AML-193 (cell line): ENCODE measurements at places on chromosomes 3 and 15.

DNA sequence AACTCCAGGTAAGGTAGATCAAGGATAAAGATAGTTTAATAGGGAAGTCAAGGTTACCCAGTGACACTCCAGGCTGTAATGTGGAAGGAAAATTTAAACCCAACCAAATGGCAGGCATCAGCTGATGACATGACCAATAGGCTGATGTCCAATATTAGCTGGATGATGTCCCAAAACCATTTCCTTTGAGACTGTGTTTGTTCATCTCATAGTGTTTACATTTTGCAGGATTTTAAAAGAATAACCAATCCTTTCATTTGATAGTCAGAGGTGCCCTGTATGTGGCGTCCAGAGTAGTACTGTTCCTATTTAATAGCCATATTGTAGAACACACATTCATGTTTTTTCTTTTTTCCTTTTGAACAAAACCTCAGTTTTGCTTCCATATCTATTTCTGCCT, 23.3 kb upstream of the TMEM158 start:
- no peak for DNase-seq

- DNase-seq: no peak
These were observed 31.9 kb upstream of the SMAD6 start for GRCh38 chr15:66670175-66670574.

DNA sequence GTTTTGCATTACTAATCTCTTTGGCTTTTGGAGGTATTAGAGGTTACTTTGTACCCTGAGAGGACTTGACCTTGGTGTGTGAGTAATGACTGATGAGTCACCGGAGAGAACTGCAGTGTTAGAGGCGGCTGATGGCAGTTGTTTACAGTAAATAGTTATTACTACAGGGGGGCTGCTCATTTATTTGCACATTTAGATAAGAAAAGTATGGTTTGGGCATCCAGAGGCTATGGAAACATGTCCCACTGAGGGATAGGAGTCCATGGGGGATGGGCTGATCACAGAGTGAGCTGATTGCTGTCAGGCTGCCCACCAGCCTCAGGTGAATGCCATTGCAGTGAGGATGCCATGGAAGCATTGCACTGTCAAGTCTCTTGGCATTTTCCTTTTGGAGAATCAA, 17.3 kb upstream of the STAC start:
- DNase-seq: no peak

- no peak for DNase-seq
These were observed 30.1 kb upstream of the ZNF502 start for GRCh38 chr3:44682182-44682896.

GRCh38 chr3:17110660-17111396, 226.1 kb downstream of the PLCL2 start:
- no peak for DNase-seq

GRCh38 chr3:15629860-15630597, 28.5 kb downstream of the BTD start:
- DNase-seq: peak; percentile 73

- DNase-seq: no peak
These were observed 23.7 kb downstream of the RBM5 start for GRCh38 chr3:50112462-50112861.

- DNase-seq: no peak
These were observed 11.8 kb downstream of the PLXNA1 start for GRCh38 chr3:126994661-126995245.

DNA sequence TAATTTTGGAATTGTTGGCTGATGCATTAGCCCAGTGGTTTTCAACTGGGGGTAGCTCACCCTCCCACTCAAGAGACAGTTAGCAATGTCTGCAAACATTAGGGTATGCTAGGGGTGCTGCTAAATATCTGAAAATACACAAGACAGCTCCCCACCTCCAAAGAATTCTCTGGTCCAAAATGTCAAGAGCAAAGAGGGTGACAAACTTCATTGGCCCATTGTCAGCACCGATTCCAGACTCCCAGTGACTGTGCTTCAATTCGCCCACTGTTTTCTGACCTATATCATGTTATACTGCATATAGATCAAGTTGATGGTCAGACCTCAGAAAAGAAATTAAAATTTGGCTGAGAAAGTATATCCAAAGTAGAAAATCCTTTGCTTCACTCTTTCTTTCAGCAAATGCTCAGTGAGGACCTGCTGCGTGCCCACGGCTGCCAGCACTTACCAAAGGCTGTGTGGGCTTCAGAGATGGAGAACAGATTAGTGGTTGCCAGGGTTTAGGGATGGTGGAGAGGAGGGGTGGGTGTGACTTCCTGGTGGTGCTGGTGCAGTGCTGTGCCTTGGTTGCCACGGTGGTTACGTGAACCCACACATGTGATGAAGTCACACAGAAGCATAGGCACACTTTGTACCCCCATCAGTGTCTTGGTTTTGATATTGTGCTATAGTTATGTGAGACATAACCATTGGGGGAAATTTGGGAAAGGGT, 204.0 kb downstream of the PLCL2 start:
- no peak for DNase-seq

- DNase-seq: no peak
These were observed 304.9 kb downstream of the TLE3 start for GRCh38 chr15:69792823-69793222.

GRCh38 chr3:43794776-43795175, 104.0 kb downstream of the ABHD5 start:
- no peak for DNase-seq

DNA sequence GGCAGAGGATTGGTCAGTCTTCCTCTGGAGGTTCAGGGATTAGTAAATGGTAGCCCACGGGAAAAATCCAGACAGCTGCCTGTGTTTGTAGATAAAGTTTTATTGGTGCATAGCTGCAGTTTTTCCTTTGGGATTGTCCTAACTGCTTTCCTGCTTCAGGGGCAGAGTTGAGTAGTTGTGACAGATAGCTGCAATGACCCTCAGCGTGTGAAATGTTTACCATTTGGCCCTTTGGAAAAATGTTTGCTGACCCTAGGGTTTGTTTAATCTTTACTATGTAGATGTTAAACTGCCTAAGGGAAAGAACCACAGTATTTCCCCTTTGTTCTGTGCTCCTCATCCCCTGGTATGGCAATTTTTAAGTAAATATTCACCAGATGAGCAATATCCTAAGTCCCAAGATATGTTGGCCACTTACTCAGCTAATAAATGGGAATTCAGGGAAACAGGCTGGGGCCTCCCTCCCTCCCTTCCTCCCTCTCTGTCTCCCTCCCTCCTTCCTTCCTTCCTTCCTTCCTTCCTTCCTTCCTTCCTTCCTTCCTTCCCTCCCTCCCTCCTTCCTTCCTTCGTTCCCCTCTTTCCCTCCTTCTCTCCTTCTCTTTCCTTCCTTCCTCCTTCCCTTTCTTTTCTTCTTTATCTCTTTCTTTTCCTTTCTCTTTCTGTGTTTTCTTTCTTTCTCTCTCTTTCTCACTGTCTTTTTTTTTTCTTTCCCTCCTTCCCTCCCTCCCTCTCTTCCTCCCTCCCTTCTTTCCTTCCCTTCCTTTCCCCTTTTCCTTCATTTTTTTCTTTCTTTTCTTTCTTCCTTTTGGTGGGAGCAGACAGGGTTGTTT, 234.6 kb upstream of the BHLHE40 start:
- DNase-seq: no peak

GRCh38 chr3:21825684-21826083, 74.7 kb upstream of the ZNF385D start:
- DNase-seq: no peak

DNA sequence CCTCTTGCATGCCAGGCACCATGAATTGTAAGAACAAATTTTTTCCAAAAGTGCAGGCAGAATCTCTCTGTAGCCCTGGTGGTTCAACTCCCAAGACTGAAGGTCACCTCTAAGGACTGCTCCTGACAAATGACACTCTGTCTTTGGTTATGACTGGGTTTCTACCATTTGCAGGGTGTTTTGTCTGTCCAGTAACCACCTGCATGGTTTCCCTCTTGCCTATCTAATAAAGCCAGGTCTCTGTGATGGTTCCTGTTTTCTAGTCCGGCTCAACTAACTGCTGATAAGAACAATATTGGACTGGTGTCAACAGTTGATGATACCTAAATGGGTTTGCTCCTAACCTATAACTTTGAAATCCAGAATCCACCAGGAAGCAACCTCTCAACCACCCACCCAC, 43.7 kb downstream of the ATP8B4 start:
- no peak for DNase-seq

DNA sequence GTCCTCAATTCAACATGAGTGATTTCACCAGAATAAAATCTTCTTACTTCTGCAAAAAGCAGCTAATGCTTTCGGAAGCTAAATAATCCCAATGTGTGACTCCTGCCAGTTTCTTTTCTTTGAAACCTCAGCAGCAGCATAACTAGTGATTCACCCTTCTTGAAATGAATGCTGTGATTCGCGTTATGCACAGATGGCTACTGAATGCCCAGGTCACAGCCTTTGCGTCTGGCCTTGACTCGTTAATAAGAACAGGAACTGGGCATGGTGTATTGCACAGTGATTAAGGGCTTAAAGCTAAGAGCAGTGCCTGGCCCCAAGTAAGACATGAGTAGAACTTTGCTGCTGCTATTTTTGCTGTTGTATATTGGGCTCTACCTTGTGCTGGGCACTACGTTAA, 19.0 kb downstream of the CGNL1 start:
- no peak for DNase-seq

DNA sequence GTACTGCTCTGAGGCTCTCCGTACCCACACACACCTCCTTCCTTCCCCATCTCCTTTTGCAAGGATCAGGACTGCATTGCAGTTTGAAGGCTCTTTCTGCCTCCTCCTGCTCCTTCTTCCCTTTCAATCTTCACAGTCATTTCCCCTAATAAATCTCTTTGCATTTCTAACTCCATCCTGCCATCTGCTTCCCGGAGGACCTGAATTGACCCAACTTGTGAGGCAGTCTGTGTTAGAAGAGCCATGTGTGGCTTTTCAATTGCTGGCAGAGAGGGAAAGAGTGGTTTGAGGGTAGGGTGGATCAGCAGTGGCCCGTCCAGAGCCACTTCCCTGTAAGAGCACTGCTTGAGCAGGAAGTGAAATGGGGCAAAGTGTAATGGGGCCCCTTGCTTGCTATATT, 35.8 kb downstream of the ANAPC13 start:
- no peak for DNase-seq

- no peak for DNase-seq
These were observed 284.1 kb upstream of the NR2E3 start for GRCh38 chr15:71526060-71526820.

- DNase-seq: no peak
These were observed 83.6 kb upstream of the SPATA12 start for GRCh38 chr3:56976651-56977560.

DNA sequence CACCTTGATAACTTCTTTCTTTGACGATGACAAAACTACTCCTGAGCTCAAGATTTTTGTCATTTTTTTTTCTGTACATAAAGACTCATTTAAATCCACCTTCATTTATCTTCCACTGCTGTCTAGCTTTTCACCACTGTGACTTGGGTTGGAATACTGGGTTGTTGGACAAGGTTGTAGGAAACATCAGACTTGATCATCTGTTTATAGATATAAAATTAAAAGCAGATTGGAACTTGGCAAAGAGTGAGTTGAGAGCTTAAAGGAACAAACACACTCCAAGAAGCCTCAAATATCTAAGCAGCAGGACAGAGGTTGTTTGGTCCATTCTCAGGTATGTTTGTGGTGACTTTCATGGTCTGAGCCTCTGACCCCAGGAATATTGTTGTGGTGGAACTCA, 141.7 kb upstream of the NDN start:
- no peak for DNase-seq

- DNase-seq: no peak
These were observed 108.0 kb upstream of the SMAD3 start for GRCh38 chr15:66957431-66957720.

DNA sequence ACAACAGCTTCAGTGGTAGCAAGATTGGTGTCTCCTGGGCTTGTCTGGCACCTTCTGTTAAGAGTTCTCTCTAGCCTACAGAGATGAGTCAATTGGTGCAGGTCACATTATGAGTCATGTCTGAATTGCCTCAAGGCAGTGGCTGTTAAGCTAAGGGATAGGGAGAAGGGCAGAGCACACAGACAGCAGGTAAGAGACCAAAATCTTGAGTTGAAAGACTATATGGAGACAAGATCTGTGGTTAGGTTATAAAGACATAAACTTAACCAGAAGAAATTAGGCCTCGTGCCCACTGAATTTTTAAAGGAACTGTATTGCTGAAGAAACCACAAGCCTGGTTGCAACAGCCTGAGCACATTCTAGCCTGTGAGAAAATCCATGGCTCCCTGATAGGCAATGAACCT, 19.2 kb upstream of the KPNA1 start:
- DNase-seq: peak; percentile 97

DNA sequence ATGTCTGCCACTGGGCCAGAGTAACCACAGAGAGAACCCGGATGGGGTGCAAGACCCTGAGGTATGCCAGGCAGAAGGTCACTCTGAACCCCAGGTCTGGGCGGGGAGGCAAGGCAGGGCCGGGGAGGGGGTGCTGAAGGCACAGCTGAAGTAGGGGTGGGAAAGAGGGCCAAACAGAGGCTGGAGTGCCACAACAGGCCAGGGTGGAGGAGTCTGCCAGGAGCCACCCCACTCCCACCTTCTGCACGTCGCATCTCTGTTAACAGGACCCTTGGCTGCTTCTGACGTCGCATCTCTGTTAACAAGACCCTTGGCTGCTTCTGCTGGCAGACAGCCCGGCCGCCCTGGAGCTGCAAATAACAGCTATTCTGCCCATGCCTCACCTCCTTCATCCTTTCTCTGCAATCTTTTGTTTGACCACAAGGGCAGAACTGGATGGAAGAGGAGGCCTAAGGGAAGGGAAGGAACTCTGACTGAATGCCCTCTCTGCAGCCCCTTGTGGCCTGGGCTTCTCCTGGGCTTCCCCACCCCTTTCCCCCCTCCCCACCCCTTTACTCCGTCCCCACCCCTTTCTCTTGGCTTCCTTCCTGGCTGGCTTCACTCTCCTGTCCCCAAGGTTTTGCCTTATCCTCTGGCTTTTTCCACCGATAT, 20.6 kb upstream of the FBLN2 start:
- DNase-seq: no peak

DNA sequence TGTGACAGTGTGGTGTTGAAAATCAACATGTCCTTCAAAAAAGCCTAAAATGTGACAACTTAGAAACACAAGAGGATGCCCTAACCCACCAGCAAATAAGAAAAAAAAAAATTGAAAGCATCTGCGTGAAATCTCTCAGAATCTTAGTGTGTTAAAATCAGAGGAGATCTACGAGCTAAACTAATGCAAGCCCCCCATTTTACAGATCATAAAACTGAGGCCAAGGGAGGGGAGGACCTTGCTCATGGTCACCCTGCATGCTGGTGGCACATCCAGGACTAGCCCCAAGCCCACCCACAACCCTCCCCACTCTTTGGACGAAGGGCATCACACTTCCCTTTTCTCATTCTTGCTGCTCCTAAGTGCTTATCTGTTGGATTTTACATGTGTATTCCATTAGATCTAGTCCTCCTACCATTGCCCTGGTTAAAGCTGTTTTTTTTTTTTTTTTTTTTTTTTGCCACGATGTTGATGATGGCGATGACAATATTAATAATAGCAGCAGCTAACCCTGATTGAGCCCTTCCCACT, 29.1 kb upstream of the NOX5 start:
- no peak for DNase-seq

DNA sequence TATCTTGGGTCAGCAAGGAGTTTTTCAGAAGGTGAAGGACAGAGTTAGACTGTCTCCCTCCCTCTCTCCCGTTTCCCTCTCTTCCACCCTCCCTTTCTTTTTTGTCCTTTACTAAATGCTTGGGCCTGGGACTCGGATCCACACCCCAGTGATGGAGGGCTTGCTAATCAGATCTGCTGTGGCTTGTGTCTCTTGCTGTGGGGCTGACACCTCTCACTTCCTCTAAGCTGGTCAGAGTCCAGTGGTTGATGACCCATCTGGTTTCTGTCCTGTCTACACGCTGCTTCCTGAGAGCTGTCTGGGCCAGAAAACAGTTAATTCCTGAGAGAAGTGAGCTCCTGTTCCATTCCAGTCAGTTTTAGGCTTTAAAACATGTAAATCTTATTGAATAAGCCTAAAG, 849 bp downstream of the TRAK1 start:
- DNase-seq: no peak

- no peak for DNase-seq
These were observed 9.2 kb downstream of the ZIC1 start for GRCh38 chr3:147418371-147418781.
